GM23248 (cell line): ENCODE measurements at places on chromosomes 5 and 9. TPM values are rescaled to one million over a fixed set of nuclear protein-coding genes. Genes with fewer than 3 reads are reported as not detected.

PHYHD1 gene
- polyA plus RNA-seq, result 7.4 and 8.6 TPM in 2 replicates

PDLIM4 gene
- polyA plus RNA-seq, result 153 and 156 TPM in 2 replicates

CDX1 gene
- 0.19 TPM in 1 of 2 replicates, not detected in the other for polyA plus RNA-seq

PCDHA1 gene
- not detected in 2 replicates for polyA plus RNA-seq

GRCh38 chr9:126392662-126393371, 66.2 kb downstream of the MVB12B start:
- DNase-seq, result no peak
- H3K27me3 ChIP-seq, result no peaks in the 10 kb centered on the region
- no peaks in the 10 kb centered on the region for H3K4me1 ChIP-seq
- no peak overlapping the region for H3K4me3 ChIP-seq

DNA sequence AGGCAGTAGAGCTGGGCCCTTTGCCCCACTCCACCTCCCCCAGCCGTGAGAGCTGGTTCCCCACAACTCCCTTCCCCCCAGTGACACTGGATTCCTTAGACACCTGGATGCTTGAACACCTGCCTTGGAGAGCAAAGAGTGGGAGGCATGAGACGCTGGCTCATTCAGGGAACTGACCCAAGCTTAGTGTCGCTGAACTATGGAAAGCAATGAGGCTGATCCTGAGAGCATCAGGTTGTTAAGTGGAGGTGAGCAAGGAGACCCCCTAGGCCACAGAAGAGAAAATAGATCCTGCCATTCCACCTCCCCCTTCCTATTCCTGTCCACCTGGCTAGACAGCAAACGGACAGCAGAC, 2.0 kb downstream of the CCL19 start:
- no peak overlapping the region for H3K4me3 ChIP-seq
- H3K27ac ChIP-seq, result no peak overlapping the region
- DNase-seq, result no peak
- peaks cover 17% of the 10 kb centered on the region for H3K4me1 ChIP-seq
- no peaks in the 10 kb centered on the region for H3K36me3 ChIP-seq

DNA sequence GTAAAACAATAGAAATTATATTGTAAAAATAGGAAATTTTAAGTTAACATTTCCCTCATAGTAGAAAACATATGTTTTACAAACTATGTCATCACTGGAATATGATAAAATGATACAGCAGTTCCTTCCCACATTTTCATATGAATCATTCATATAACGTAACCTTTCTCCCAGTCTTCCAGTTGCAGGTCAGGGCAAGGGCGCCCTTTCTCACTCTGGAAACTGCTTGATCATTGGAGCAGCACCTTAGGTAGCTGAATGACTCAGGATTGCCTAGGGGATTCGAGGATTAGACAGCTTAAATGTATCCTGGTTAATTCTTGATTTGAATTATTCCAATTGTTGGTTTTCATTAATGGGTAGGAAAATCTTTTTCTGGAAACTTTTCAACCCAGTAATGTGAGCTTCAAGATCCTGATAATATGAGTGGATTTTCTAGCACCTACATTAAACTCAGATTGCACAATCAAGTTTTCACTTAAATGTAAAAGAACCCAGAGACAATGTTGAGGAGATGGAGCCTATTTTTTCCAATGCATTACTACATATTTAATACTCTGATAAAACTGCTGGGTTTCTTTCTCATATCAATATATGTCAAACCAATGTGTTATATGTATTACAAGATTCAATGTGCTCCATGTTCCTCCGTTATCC, 32.6 kb upstream of the ANXA1 start:
- H3K27me3 ChIP-seq, result no peaks in the 10 kb centered on the region
- H3K27ac ChIP-seq, result peak overlapping the region; percentile 79
- no peak overlapping the region for H3K4me3 ChIP-seq
- peaks cover 36% of the 10 kb centered on the region for H3K4me1 ChIP-seq
- DNase-seq, result peak; percentile 87

GRCh38 chr5:111386832-111387162, 125.5 kb downstream of the STARD4 start:
- H3K4me3 ChIP-seq, result no peak overlapping the region
- H3K36me3 ChIP-seq, result no peaks in the 10 kb centered on the region
- no peaks in the 10 kb centered on the region for H3K27me3 ChIP-seq
- DNase-seq, result no peak

DNA sequence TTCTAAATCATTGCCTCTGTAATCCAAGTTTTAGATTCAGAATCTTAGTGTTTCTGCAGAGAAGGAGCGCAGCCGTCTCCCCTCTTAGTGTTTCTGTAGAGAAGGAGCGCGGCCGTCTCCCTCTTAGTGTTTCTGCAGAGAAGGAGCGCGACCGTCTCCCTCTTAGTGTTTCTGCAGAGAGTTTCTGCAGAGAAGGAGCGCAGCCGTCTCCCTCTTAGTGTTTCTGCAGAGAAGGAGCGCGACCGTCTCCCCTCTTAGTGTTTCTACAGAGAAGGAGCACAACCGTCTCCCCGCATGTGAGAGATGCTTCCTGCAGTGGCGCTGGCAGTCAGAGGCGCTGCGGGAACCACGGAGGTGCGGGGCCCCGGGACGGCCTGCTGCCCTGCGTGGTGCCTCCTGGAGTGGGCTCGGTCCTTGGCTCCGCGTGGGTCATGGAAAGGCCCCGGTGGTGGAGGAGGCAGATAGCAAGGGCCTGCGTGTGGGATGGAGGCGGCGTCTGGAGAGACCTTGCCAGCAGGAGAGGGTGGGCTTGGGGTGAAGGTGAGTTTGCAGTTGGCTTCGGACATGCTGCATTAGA, 10.9 kb downstream of the CEP72 start:
- no peaks in the 10 kb centered on the region for H3K27me3 ChIP-seq
- no peak overlapping the region for H3K27ac ChIP-seq
- no peak overlapping the region for H3K4me3 ChIP-seq
- H3K36me3 ChIP-seq, result no peaks in the 10 kb centered on the region

- H3K27ac ChIP-seq, result no peak overlapping the region
- no peak for DNase-seq
- H3K4me3 ChIP-seq, result no peak overlapping the region
- peaks cover 12% of the 10 kb centered on the region for H3K4me1 ChIP-seq
Measured at GRCh38 chr9:70010015-70010414, 33.6 kb upstream of the MAMDC2 start.

GRCh38 chr9:120365386-120365785, 214.6 kb downstream of the CDK5RAP2 start:
- H3K36me3 ChIP-seq, result no peaks in the 10 kb centered on the region
- H3K27me3 ChIP-seq, result no peaks in the 10 kb centered on the region
- DNase-seq, result no peak

DNA sequence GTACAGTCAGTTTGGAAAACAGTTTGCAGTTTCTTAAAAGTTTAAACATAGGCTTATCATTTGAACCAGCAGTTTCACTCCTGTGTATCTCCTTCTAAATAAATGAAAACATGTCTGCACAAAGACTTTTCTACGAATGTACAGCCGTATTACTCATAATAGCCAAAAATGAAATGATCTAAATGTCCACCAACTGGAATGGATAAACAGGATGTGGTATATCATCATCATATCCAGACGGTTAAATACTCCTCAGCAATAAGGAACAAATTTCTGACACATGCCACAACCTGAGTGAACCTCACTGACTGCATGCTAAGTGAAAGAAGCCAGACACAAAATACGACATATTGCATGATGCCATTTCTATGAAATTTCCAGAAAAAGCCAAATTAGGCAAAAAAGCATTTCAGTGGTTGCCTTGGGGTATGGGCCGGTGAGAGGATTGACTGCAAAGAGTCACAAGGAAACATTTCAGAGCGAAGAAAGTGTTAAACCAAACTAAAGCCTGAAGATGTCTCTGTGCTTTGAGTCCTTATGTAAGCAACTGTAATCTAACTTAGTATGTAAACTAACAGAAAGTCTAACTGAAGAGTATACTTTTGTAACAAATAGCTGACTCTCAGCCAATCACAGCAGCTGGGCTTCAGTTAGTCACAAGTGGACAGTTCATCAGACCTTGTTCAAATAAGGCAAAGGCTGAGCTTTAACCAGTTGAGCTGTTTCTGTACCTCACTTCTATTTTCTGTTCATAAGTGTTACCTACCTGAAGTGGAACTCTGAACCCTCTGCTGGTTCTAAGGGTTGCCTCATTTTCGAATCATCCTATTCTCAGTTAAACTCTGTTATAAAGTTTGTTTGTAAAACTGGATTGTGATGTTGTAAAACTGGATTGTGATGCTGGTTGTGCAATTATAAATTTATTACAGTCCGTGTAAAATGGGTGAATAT, 65.2 kb downstream of the TRIO start:
- DNase-seq, result peak; percentile 83
- peak overlapping the region; percentile 86 for H3K27ac ChIP-seq
- peaks cover 94% of the 10 kb centered on the region for H3K4me1 ChIP-seq
- H3K36me3 ChIP-seq, result no peaks in the 10 kb centered on the region
- peak overlapping the region; percentile 55 for H3K4me3 ChIP-seq
- no peaks in the 10 kb centered on the region for H3K27me3 ChIP-seq

DNA sequence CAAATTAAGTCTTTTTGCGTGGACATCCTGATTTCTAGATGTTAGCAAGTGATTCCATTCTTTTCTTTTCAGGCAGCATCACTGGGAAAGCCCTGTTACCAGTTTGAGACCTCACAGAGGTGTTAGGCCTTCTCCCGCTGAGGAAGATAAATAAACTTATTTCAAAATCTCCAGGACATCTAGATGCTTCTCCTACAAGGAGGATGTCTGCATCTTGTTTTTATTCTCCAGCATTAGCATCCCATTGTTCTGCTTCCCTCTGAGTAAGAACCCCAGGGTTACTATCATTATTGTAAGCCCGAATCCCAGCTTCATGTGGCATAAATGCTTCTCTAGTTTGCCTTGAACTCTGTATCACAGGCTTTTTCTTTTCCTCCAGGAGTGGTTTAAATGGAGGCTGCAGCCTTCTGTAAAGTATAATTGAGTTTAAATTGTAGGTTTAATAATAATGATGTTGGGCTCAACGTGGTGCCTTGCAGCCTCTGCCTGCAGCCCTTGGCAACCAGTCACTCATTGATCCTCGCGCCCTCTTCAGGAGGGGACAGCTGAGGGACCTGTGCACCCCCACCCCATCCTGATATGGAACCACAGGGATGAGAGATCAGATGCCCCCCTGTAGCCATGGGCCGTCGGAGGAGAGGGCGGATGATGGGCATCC, 114.9 kb downstream of the PDZD2 start:
- no peak overlapping the region for H3K4me3 ChIP-seq
- H3K27me3 ChIP-seq, result peaks cover 11% of the 10 kb centered on the region; the same call in 1 of the 2 replicates
- H3K36me3 ChIP-seq, result no peaks in the 10 kb centered on the region
- no peak overlapping the region for H3K27ac ChIP-seq

- DNase-seq, result no peak
- peaks cover 12% of the 10 kb centered on the region for H3K4me1 ChIP-seq
- H3K36me3 ChIP-seq, result peaks cover 8% of the 10 kb centered on the region; the same call in 1 of the 2 replicates
- H3K4me3 ChIP-seq, result no peak overlapping the region
- no peaks in the 10 kb centered on the region for H3K27me3 ChIP-seq
Measured at GRCh38 chr9:121344184-121344583, 25.9 kb downstream of the STOM start.

DNA sequence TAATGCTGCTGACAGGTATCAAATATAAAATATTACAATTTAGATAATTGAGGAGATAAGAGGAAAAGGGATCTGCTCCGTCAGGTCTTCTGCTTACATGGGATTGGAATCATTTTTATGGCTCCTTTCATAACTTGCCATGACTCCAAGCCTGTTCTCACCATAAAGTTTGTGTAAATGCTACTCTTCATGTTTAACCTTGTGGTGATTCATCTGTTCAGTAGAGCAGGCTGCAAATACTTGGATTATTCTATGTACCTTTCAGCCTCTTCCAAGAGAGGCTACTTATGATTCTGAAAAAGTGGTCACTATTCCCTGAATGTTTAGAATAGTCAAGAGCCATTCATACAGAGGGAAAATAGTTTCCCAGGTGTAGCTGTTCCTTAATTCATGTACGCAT, 66.9 kb downstream of the SLC44A1 start:
- peaks cover 13% of the 10 kb centered on the region for H3K4me1 ChIP-seq
- no peak for DNase-seq
- H3K27me3 ChIP-seq, result no peaks in the 10 kb centered on the region
- no peaks in the 10 kb centered on the region for H3K36me3 ChIP-seq
- no peak overlapping the region for H3K4me3 ChIP-seq

GRCh38 chr5:56822981-56823380, 7.6 kb downstream of the MAP3K1 start:
- DNase-seq, result no peak
- H3K4me1 ChIP-seq, result peaks cover 2% of the 10 kb centered on the region; the same call in 1 of the 2 replicates
- H3K4me3 ChIP-seq, result no peak overlapping the region
- H3K27me3 ChIP-seq, result no peaks in the 10 kb centered on the region

- no peaks in the 10 kb centered on the region for H3K36me3 ChIP-seq
- no peaks in the 10 kb centered on the region for H3K4me1 ChIP-seq
- no peaks in the 10 kb centered on the region; the same call in 1 of the 2 replicates for H3K27me3 ChIP-seq
- no peak overlapping the region for H3K27ac ChIP-seq
- no peak overlapping the region for H3K4me3 ChIP-seq
- no peak for DNase-seq
Measured at GRCh38 chr5:157983906-157984551, 125.1 kb upstream of the CLINT1 start.
